Stimulated activated naive CD4-positive, alpha-beta T cell treated with Interleukin-2 at 50 U/mL for 16 hours (primary cell): ENCODE measurements at places on chromosomes 1 and 21.
A peak's percentile ranks its signal among the peaks of the same experiment; 100 is the strongest.

GRCh38 chr1:184973272-184974055 is 844 bp downstream of the NIBAN1 start:
- peak; percentile 78 for DNase-seq

DNA sequence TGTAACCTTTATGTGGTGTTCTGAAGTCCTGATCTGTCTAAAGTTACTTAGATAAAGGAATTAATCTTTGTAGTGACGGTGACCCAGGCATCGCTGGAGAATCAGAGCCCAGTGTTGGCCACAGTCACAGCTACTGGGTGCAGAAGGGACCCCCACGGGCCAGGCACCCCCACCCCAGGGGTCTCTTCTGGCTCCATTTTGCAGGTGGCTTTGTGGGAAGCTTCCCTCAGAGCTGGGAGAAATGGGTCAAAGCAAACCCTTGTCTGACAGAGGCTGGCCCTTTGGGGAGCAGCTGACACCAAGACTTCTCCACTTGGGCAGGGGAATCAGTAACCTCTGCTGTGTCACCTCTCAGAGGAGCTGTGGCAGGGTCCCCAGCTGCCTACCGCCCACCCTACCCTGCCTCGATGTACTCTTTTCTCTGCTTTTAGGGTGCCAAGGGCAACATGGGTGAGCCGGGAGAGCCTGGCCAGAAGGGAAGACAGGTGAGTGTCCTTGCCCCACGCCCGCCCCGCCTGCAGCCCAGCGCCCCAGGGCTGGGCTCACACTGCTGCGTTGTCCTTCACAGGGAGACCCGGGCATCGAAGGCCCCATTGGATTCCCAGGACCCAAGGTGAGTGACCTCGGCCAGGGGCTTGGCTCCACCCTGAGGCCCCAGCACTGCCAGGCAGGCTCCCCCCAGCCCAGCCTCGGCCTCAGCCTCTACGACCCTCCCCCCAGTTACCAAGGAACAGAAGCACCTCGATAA is 17.7 kb downstream of the COL6A2 start:
- no peak for DNase-seq

DNA sequence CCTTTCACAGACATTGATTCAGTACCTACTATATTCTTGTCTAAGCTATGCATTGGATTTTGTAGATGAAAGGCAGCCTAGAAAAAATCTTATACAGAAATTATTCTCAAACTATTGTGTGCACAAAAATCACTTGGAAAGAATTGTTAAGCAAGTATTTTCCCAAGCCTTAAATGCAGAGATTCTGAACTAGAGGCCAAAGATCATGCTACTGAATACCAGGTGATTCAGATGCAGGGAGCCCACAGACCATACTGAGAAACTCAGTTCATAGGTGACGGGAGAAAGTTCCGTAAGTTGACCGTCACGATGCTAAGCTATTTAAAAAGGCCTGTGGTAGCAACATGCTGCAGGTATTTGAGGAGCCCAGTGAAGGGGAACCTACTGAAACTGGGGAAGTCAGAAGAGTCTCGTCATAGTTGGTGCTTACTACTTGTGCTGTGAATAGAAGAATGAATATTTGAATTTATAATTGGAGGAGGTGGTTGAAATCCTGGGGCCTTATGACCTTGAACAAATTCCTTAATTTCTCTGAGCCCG is 150.8 kb downstream of the NFIA start:
- no peak for DNase-seq

GRCh38 chr1:91791691-91792488 is 94.1 kb downstream of the TGFBR3 start:
- no peak for DNase-seq

- DNase-seq = no peak
Measured at GRCh38 chr1:50704126-50704525, 255.9 kb downstream of the FAF1 start.

- no peak for DNase-seq
Measured at GRCh38 chr21:41451753-41452676, 26.0 kb downstream of the MX1 start.

- DNase-seq = no peak
Measured at GRCh38 chr1:100415498-100415778, 63.1 kb downstream of the CDC14A start.

GRCh38 chr1:16677552-16678431 is 11.0 kb upstream of the RNU1-3 start:
- DNase-seq = peak; percentile 42

GRCh38 chr1:180130651-180131050 is 24.0 kb upstream of the QSOX1 start:
- no peak for DNase-seq

GRCh38 chr1:5611851-5612250 is 380.4 kb downstream of the NPHP4 start:
- DNase-seq = no peak

- peak; percentile 74 for DNase-seq
Measured at GRCh38 chr1:227728059-227728891, 6.8 kb downstream of the JMJD4 start.

GRCh38 chr1:6271554-6271953 is 10.7 kb upstream of the GPR153 start:
- no peak for DNase-seq

GRCh38 chr1:40622936-40623629 is 42.4 kb downstream of the RIMS3 start:
- DNase-seq = no peak

GRCh38 chr1:67162954-67163353 is 3.3 kb upstream of the IL23R start:
- DNase-seq = peak; percentile 23

DNA sequence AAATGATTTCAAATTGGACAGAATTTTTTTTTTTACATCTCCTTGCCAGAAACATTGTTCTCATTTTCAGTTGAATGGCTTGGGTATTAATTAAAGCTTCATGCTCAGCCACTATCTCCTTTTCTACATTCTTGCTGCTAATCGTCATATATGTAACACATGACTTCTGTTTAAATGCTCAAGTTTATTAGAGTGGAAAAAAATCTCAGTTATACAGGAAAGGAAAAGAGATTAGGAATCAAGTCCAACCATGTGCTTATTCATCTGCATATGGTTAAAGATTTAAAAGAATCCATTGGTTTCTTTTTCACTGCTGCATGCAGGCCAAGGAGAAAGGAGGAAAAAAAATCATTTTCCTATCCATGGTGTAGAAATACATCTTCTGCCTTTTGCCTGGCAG is 47.3 kb upstream of the CNN3 start:
- no peak for DNase-seq

- no peak for DNase-seq
Measured at GRCh38 chr1:77565321-77565720, 117.1 kb downstream of the ZZZ3 start.

- DNase-seq = no peak
Measured at GRCh38 chr1:58768191-58768731, 15.6 kb downstream of the JUN start.

- DNase-seq = no peak
Measured at GRCh38 chr1:158013840-158014730, 20.6 kb downstream of the KIRREL1 start.

DNA sequence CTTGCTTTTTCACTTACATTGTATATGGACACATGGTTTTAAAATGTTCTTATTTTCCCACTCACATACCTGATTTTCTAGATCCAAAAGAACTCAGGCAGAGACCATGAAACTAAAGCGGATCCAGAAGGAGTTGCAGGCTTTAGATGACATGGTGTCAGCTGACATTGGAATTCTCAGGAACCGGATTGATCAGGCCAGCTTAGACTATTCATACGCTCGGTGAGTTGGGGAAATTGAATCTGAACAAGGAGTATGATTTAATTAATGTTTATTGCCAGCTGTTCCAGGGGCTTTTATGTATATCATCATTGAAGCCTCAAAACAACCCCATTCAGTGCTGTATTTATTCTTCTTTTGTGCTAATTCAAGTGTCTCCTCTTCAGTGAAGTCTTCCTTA is 12.7 kb downstream of the GORAB start:
- DNase-seq = no peak

- no peak for DNase-seq
Measured at GRCh38 chr1:223842784-223843183, 3.0 kb downstream of the TP53BP2 start.

DNA sequence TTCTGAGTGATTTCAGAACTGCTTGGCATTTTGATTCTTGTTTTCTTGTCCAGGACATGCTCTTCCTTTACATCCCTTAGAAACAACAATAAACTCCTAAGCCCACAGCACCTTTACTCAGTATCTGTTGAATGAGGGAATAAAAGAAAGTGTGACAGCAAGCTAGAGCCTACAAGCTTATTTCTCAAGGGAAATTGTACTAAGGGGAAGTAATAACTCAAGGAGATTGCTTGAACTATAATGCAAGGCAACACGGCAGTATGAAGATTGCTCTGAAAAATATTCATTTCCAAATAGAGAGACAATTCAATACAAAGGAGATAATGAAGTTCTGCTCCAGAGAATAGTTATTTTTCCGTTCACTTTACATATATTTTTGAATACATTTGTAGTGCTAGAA is 6.5 kb downstream of the OR6P1 start:
- DNase-seq = no peak

- DNase-seq = no peak
Measured at GRCh38 chr1:16442941-16443340, 2.4 kb downstream of the NECAP2 start.

DNA sequence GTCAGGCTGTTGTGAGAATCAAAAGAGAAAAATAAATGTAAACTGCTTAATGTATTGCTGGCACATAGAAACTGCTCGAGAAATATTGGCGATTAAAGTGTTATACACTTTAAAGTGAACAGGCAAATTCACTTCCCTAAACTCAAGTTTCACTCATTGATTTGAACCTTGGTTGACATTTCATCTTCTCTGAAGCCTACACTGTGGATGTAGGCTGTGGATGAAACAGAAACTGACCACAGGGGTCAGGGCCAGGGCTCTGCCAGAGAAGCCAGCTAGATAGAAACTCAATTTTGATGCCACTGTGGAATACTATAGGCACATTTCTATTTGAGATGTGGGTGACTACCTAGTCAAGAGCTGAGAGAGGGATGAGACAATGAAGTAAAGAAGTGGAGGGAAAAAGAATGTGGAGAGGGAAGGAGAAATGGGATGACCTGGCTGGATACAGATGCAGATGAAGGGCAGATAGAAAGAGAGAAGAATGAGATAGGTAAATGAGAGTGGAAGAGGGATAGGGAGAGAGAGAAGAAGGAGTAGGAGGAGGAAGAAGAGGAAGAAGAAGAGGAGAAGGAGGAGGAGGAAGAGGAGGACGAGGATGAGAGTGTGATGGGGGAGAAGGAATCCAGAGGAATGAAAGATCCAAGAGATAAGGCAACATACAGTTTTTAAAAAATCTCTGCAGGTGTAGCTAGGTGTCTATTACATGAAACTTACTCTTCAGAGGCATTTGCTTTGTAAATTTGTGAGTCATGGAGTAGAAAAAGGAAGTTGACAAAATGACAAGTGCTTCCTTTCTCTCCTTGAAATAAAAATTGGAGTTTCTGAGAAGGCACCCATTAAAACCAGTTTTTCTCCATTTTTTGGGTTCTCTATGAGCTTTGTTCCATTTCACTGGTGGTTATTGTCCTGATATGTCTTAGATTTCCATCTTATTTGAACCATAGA is 17.4 kb upstream of the CD1D start:
- DNase-seq = no peak

DNA sequence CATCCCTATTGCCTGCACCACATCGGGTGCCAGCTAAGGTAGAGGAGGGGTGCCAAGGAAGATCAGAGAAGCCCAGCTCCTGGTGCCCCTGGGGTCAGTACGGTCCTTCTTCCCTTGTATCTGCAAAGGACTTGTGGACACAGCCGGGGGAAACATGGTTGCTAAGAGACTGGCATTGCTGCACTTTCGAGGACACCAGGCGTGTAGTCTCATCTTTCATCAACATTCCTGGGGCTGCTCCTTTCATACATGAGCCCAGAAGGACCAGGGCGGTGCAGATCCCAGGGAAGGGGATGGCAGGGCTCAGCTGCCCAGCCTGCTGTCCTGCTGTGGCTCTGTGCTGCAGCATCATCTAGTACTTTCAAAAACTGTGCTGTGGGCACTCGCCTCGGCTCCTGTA is 61.0 kb downstream of the RUNX1 start:
- no peak for DNase-seq

DNA sequence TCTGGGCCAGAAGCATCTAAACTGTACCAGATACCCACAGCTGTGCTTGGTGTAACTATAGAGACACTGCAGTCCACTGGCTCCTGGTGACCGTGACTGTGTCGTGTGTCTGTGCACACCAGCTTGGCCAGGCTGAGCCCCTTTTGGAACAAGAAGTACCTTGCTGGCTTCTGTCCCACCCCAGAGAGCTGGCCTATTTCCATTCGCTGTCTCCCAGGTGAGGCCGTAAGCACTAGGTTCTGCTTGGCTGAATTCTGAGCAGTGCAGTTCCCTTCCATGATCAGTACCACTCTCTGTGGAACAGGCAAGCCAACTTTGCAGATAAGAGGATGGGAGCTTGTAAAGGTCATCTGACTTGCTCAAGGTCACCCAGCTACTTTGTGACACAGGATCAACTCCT is 119.9 kb upstream of the DNAH14 start:
- DNase-seq = no peak

DNA sequence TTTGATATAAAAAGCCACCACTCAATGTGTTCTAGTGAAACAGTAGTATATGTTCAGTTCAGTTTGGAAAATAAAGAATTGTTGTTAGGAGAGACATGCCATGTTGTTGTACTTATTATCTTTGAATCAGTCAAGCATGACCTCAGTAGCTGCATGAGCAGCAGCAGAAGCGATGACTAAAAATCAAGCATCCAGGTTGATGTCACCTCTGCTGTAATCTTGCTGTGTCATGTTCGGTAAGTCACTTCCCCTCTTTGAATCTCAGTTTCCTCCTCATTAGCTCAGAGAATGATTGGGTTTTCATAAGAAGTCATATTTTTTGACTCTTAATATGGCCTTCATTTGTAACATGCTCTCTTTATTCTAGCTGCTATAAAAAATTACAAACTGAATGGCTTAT is 428.4 kb upstream of the B3GALT2 start:
- DNase-seq = no peak

DNA sequence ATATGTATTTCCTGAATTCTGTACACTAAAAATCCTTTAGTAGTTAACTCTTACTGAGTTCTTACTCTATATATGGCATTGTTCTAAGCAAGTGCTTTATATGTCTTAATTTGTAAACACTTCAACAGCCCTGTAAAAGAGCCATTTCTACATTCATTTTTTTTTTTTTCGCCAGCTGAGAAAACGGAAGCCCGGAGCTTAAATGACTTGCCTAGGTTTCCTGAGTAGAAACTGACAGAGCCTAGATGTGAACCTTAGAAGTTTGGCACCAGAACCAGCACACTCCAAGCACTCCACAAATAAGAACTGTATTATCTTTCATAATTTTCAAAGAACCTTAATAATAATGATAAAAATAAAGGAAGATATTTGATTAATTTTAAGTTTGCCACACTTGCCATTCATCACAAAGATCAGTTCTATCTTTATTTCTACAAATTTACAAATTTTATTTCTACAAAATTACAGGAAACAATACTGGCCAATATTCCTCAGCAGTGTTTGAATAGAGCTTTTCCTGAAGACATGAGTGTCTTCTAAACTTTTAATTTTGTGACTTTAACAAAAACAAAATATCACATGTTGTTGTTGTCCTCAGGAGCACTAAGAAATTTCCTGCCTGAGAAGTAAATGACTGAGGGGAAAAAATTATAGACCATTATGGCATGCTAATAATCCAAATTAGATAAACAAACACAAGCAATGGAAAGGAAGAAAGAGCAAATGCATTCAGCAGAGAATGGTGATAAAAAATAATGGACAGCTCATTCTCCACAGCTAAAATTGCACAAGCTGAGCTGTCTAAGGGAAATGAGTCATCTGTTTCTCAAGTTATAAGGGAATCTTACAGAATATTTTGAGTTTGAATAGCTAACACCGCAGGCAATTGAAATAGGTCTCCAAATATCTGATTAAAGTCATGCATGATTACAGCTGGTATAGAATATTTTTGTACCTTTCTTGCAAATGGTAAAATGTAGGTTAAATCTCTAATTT is 71.2 kb downstream of the DPYD start:
- no peak for DNase-seq
